ENCODE measurements at places on chromosomes 2 and 18.

DNA sequence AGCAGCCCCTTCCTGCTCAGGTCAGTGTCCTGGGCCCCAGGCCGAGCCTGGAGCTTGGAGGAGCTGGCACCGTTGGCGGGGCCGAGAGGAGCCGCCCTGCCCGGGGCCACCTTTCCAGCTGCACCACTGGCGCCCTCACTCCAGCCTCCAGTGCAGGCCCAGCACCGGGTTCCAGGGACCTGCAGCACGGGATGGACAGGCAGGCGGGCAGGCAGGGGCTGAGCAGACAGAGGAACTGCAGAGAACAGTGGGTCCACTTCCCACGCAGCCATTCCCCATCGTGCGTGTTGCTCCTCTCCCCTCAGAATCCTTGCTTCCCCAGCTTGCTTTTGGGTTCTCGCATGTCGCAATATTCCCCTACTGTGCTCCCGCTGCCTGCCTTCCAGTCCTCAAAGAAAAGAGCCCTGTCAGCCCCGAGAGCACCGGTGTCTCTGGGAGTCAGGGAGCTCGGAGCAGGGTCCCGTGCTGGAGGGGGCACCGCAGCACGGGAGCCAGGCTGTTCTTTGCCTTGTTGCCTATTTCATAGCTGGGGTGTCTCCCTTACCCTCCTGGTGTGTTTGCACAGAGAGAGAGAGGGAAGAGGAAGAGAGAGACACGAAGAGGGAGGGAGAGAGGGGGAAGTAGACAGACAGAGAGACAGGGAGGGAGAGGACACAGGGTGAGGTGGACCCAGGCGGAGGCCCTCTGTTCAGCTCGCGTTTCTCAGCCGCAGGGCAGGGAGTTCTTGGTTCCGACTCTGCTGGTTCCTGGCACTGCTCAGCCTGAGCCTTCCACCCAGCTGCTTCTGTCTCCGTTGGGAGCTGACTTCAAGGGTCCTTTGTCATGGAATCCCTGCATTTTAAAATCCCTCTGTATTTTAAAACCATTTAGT, 126.0 kb downstream of the MBP start:
- DNase-seq = no peak

DNA sequence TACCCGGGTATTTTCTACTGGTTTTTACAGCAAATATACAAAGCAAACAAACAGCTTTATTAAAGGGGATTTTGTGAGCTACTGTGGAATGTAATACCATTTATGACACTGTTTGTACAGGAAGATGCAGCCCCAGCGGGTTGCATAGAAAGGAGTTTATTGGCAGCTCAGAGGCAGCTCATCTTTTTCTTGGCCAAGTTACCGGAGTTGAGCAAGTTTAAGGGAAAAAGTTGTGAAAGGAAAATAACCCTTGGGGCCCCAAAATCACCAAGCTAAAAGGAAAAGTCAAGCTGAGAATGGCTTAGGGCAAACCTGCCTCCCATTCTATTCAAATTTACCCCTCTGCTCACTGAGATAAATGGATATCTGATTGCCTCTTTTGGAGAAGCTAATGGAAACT, 60.8 kb downstream of the MOB4 start:
- DNase-seq = no peak

DNA sequence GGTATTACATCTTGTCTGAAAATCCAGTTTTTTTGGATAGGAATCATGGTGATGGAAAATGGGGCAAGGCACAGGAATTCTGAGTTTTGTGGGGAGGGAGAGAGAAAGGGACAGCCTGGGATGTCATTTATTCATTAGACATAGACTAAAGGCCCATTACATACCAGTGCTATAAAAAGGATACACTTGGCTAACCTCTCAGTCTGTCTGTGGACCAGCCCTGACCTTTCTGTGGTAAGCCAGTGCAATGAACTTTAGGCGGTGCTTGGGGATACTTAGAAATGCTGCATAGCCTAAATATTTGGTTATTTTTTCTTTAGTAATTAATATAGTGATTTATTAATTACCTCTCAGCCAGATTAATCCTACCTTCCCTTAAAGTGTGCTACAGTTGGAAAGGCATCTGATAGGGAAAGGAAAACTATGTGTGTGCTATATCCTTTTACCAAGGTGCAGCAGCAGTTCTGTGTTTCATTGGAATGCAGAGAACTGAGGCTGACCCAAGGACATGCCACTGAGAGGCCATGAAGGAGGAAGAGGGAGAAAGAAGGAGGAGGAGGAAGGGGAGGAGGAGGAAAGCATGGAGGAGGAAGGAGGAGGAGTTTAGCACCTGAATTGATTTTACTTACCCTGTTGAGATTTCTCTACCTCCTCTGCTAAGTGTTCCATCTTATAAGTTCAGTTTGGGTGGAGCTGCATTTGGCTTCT, 37.5 kb downstream of the KCNS3 start:
- no peak for DNase-seq

- DNase-seq = no peak
These were observed 1.6 kb downstream of the KLHL30 start for GRCh38 chr2:238140040-238140439.
